CD4-positive, alpha-beta memory T cell (primary cell): ENCODE measurements at places on chromosomes 7 and 10. TPM values are rescaled to one million over a fixed set of nuclear protein-coding genes. Genes with fewer than 3 reads are reported as not detected.

DNA sequence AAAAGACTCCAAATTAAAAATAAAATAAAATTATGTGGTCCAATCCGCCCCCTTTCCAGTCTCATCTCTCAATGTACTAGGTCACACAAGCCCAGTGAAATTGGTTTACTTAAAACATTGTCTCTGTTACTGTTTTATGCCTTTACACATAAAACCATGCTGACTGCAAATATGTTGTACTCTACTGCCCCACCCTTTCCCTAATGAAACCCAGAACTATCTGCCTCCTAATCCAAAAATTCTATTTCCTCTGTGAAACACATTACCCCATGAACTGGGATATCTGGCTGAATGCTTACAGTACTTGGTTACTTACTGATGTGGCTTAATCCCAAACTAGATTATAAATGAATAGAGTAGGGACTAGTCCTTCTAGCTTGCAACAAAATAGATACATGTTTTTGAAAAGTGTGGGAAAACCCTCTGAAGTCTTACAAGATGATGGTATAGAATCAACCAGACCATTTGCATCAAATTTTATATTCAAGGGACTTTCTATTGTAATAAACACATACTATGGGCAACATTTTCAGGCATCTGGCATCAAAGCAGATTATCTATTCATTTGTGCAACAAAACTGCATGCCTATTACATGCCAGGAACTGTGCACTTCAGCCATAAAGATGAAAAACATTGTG is 10.0 kb upstream of the KMT2E start:
- no peaks in the 10 kb centered on the region for H3K36me3 ChIP-seq
- peak overlapping the region; percentile 33 for H3K27ac ChIP-seq
- peaks cover 98% of the 10 kb centered on the region for H3K4me1 ChIP-seq
- no peak for DNase-seq
- H3K4me3 ChIP-seq = no peak overlapping the region
- H3K27me3 ChIP-seq = no peaks in the 10 kb centered on the region

SP8 gene
- not detected for total RNA-seq

PCLO gene
- 0.03 TPM for total RNA-seq

- no peak overlapping the region for H3K4me3 ChIP-seq
- DNase-seq = no peak
- no peak overlapping the region for H3K27ac ChIP-seq
- no peaks in the 10 kb centered on the region for H3K27me3 ChIP-seq
- no peaks in the 10 kb centered on the region for H3K36me3 ChIP-seq
These were observed 130.9 kb downstream of the TES start for GRCh38 chr7:116340943-116341907.

DNA sequence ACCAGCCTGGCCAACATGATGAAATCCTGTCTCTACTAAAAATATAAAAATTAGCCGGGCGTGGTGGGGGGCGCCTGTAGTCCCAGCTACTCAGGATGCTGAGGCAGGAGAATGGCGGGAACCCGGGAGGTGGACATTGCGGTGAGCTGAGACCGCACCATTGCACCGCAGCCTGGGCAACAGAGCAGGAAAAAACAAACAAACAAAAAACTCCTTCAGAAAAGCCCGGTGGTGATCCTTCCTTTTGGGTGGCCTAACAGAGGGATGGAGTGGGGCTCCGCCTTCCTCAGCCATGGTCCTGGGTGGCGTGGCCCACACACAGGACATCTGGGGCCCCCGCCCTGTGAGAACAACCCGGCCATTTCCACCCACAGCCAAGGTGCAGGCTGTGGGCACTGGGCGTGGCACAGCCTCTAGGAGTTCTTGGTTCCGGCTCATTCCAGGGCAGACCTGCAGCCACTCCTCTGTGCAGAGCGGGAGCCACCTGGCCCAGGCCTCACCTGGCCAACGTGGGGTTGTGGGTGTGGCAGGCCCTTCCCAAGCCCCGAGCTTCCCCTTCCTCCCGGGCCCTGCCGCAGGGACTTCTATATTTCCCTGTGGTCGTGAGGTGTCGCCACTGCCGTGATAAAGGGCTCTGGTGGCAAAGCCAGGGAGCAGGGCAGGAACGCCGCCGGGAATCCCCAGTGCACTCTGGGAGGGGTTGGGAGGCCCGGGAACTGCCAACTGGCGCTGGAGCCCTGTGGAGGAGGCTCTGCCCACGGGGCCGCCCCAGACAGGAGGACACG is 37.6 kb downstream of the GET4 start:
- H3K4me3 ChIP-seq = no peak overlapping the region
- no peak for DNase-seq
- H3K36me3 ChIP-seq = no peaks in the 10 kb centered on the region
- H3K27me3 ChIP-seq = no peaks in the 10 kb centered on the region

DNA sequence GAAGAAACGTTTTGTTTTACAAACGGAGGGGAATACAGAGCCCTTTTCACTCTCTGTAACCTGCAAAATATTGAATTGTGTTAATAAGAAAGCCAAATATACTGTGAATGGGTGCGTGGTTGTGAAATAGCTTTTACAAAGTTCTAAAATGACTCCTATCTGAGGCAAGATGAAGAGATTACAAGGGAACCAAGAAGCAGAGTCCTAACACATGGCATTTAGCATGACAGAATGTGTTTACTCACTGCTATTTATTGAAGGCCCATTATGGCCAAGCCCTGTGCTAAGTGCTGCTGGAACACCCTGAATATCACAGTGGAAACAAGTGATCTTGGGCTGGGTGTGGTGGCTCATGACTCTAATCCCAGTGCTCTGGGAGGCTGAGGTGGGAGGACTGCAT is 12.9 kb downstream of the JCAD start:
- H3K4me1 ChIP-seq = peaks cover 24% of the 10 kb centered on the region
- no peaks in the 10 kb centered on the region for H3K36me3 ChIP-seq
- no peak overlapping the region for H3K27ac ChIP-seq
- peaks cover 8% of the 10 kb centered on the region for H3K27me3 ChIP-seq

DNA sequence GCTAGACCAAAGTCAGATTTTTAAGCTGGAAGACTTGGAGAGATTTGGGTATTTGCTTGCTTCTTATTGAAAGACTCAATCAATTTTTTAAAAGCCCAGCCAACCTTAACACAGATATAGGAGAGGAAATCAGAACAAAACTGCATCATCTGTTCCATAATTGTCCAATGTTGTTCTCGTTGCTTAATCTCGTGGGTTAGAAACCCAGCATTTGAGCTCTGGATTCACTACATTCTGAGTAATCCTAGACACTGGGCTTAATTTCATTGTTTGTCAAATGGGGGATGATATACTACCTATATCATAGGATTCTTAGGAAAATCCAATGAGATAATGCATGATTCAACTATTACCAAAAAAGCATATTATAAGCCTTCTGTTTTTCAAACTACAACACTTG is 48.9 kb downstream of the CALD1 start:
- no peak for DNase-seq
- no peaks in the 10 kb centered on the region for H3K36me3 ChIP-seq
- H3K27ac ChIP-seq = no peak overlapping the region
- no peaks in the 10 kb centered on the region for H3K27me3 ChIP-seq
- H3K4me1 ChIP-seq = no peaks in the 10 kb centered on the region
